Mesothelial cell of epicardium (in vitro differentiated cells): ENCODE measurements at places on chromosomes 12 and 14.

GRCh38 chr12:110314308-110314707 lies 33.3 kb downstream of the ATP2A2 start:
- DNase-seq, result no peak

DNA sequence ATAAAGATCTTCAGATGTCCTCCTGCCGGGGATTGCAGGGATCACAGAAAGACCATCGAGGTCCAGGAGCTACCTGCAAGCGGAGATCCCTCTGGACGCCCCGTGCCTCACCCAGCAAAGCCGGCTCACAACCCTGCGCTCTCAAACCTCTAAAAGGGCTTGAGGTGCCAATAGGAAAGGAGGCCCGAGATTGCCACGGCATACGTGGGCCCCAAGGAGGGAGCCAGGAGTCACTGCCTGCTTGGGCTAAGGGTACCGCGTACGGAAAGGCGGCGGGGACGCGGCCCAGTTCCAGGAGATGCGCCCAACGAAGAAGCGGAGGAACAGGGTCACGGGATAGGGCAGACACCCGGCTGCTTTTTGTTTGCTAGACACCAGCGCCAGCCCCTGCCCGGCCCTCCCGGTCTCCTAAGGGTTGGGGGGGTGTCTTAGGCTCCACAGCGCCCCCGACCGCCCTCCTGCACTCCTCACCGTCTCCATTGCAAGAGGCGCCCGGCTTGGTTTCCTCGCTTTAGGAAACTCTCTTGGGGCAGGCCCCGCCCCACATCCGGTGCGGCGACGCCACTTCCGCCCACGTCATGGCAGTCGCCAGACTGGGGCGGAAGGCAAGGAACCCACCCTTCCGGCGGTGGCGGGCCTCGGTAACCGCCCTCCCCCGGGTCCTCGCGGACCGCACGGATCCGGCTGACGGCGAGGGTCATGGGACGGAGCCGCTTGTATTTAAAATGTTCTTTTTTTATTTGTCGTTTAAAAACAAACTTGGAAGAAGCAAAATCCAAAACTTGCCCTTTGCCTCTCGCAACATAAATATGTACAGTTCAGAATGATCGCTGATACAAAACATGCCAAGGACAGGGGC lies at the start of gene PRKAG1:
TSS of gene PRKAG1 (minus strand) at position 516 of the 859 bp plus-strand sequence. CDS start at position 480, 36 bp downstream.
- DNase-seq, result peak; percentile 87

GRCh38 chr14:102694530-102695166 lies 82.6 kb upstream of the TRAF3 start:
- DNase-seq, result peak; percentile 51

GRCh38 chr12:51533799-51534198 lies 57.2 kb upstream of the SCN8A start:
- DNase-seq, result no peak
